PC-3 (cell line): ENCODE measurements at places on chromosomes 12 and 14. TPM values are rescaled to one million over a fixed set of nuclear protein-coding genes. Genes with fewer than 3 reads are reported as not detected.

GRCh38 chr12:27185234-27186021 is 58.7 kb upstream of the STK38L start:
- peak; percentile 76 for DNase-seq

- DNase-seq, result no peak
Measured at GRCh38 chr12:113390064-113391043, 13.3 kb downstream of the SDS start.

GRCh38 chr14:94029671-94030203 is 3.6 kb downstream of the OTUB2 start:
- DNase-seq, result no peak

GRCh38 chr12:132075714-132076553 is 68.2 kb downstream of the DDX51 start:
- no peak for DNase-seq

- DNase-seq, result peak; percentile 42
Measured at GRCh38 chr14:62443796-62444195, 601.5 kb downstream of the KCNH5 start.

GRCh38 chr14:78243187-78243586 is 73.0 kb downstream of the NRXN3 start:
- DNase-seq, result no peak

DNA sequence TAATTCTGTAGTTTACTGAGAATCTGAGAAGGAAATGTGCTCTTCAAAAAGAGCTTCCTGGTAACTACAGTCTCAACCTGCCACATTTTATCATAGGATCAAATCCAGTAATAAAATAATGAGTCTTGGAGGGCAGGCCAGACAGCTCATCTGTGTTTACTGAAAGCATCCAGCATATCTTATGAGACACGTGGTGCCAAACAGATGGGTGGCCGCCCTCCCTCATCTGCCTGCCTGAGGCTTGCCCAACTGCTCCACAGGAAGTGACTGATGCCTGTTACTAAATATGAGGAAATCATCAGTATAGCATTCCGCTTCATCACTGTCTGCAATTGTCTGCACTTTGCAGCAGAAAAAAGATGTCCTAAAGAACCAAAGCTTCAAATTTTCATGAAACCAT is 13.5 kb downstream of the DHRS7 start:
- peak; percentile 100 for DNase-seq

DNA sequence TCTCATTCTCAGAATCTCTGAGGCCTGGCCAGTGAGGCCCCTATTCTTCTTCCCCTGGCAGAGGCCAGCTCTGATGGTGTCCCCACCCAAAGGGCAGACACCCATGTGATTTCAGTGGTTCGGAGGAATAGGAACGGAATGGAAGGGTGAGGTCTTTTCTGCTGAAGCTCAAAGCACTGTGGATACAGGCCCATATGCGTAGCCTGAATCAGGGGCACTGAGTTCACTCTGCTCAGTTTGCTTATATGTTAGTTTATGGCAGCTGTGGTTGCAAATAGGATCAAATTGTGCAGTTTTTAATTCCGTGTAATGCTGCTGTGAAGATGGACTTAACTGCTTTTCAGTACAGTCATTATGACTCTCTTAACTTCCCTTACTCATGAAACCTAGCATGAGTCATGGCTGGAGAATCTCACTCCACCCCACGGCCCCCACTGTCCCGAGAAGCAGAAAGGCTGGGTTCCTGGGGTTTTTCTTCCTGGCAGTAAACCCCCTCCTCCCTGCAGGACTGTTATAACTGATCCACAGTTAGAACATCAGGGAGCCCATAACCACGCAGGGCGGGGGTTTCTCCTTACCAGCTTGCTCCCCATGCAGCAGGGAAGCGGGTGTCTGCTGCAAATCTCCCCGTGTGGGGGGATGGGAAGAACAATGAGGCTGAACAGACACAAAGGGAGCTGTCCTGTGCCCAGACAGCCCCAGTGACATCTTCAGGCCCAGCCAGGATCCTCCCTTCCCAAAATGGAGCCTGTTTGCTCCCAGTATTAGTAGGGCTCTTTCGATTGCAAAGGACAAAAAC is 122.7 kb downstream of the SLC38A6 start:
- peak; percentile 99 for DNase-seq

- DNase-seq, result no peak
Measured at GRCh38 chr12:79553863-79554574, 136.7 kb downstream of the PAWR start.

- no peak for DNase-seq
Measured at GRCh38 chr12:94245631-94246383, 97.4 kb downstream of the PLXNC1 start.

DNA sequence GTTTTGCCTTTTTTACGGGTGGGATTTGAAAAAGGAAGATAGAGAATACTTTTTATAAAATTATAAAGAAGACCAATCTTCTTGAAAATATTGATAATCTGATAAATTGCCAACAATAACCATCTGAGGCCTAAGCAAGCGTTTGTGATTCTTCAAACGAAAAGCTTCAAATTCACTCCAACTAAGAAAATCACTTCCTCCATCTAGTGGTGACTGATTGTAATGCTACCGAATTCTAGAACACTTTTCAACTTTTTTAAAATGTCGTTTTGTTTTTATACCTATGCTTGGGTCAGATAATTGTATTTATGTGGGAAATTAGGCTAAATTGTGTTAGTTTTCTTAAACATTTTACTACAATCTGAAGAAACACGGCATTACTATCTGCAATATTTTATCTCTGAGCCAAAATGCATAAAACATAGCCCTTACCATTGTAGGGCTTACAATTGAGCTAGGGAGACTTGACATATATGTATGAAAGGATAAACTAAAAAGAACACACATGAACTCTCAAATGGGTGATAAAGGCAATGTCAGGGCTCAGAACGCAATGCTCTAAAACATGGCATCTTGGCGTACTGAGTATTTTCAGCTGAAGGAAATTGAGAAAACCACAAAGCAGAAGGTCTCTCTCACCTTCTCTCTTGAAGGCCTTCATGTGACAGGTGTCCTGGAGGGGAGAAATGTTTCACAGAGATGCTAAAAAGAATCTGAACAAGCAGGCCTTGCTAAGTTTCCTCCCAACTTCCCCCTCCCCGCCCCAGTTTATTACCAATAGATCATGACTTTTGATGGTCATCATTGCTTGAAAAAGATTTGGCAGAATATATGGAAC is 36.8 kb upstream of the G2E3 start:
- DNase-seq, result peak; percentile 67

- DNase-seq, result peak; percentile 49
Measured at GRCh38 chr12:119229837-119230236, 51.1 kb downstream of the HSPB8 start.

NOVA1 gene
- 1.1 and 3.1 TPM in 2 replicates for total RNA-seq

NTS gene
- total RNA-seq, result not detected in 2 replicates

CRIP1 gene
- 45.9 and 48.7 TPM in 2 replicates for total RNA-seq

PMEL gene
- total RNA-seq, result 0.35 and 2.0 TPM in 2 replicates

PRH1 gene
- 5.7 and 9.5 TPM in 2 replicates for total RNA-seq

ADCY6 gene
- 19.0 and 24.4 TPM in 2 replicates for total RNA-seq

ARID2 gene
- total RNA-seq, result 15.4 and 25.0 TPM in 2 replicates

CLEC6A gene
- not detected in 2 replicates for total RNA-seq

MYL2 gene
- not detected in 2 replicates for total RNA-seq

OLR1 gene
- 0.80 TPM in 1 of 2 replicates, not detected in the other for total RNA-seq

AQP6 gene
- not detected in 2 replicates for total RNA-seq

ASPG gene
- total RNA-seq, result 0.22 TPM in 1 of 2 replicates, not detected in the other
